ENCODE measurements at places on chromosomes 1 and 21. TPM values are rescaled to one million over a fixed set of nuclear protein-coding genes. Genes with fewer than 3 reads are reported as not detected.
A peak's percentile ranks its signal among the peaks of the same experiment; 100 is the strongest.

- no peak for DNase-seq
Measured at GRCh38 chr1:20726932-20727745, 5.4 kb downstream of the SH2D5 start.

DNA sequence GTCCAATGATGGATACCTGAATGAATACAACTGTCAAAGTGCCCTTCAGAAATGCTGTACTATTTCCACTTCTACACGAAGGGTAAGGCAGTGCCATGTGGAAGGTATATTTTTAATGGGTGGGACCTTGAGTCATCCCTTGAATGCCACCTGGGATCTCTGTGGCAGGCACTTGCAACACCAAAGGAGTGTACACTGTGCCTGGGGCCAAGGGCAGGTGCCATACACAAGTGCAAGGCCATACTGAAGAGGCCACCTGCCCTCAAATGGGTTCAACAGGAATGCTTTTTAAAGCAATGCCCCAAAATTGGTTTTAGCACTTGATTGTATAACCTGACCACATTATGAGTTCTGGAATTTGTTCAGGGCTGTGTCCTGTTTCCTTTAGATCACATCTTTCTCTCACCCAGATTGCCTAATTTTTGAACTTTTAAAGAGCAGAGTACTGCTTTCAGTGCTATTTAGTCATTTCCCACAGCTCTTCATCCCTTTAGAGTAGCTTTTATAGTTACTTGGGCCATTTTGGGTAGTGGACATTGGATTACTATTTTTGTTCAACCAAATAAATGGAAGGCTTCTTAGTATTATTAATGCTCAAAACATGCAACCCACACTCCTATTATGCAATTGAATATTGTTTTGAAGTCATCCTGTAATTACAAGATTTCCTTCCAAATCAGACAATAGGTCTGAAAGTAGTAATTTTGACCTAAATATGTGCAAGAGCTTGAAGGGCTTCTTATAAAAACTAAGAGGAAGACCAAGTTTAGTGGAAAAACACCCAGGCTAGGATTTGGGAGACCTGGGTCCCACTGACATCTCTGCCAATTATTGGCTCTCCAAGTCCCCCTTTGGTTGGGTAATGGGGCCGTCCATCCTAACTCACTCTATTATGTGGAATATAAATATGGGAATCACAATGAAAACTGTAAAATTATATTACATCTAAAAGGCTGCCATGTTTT is 57.2 kb downstream of the LEPR start:
- peak; percentile 25 for DNase-seq

DNA sequence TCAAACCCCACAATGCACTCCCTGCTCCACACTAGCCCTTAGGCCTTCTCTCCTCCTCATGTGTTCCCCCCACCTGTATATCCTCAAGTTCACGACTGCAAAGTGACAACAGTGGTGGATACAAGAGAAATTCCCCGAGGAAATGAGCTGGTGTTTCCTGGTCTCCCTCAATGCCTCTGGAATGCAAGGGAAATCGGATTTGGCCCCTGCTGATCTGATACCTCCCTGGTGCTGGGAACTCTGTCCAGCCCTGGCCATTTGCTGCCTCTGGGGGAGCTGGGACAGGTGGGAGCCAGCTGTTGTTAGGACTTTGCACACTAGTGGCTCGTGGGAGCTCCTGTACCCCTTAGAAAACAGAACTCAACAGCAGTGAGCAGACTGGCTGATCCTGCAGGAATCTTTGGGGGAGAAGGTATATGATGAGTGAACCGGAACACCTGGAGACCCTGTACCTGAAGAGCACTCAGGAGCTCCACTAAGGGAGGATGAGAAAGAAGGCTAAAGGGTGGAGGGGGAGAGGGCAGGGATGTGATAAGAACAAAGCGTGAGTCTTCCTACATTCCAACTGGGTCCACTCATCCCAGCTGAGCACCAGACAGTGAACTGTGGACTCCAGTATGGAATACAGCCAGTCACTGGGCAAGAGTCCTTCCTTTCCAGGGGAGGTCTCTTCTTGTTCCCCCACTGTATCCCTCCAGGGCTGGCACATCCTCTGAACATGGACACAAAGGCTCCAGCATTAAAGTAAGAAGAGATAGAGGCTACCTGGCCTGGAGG is 69.3 kb downstream of the PLXNA2 start:
- peak; percentile 76 for DNase-seq

GRCh38 chr1:33301273-33301984 is 19.5 kb downstream of the A3GALT2 start:
- DNase-seq, result peak; percentile 41

GRCh38 chr1:168069384-168069783 is 67.3 kb downstream of the GPR161 start:
- no peak for DNase-seq

DNA sequence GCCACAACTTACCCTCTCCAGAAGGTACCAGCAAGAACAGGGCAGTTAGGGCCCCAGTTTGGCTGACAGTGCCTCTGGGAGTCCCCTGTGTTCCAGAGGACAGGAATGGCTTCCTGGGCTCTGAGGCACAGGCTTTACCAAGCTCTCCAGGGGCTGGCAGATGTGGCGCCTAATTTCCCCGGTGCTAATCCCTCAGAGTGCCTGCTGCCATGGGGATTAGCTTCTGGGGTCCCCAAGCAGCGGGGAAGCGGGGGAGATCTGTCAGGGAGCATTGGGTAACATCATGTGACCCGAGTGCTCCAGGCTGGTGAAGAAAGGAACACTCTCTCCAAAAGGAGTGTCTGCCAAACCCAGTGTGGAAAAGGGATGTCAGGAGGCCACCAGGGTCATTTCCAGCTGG is at the start of gene LACTBL1:
TSS of gene LACTBL1 (minus strand) at position 107 of the 400 bp plus-strand sequence. CDS start 550 bp downstream, outside the sequence.
- no peak for DNase-seq

GRCh38 chr1:1758692-1759455 is 19.4 kb downstream of the NADK start:
- no peak for DNase-seq

The ATF3 gene
- total RNA-seq, result 4.9 TPM

The GBP1 gene
- total RNA-seq, result 42.5 TPM

DNA sequence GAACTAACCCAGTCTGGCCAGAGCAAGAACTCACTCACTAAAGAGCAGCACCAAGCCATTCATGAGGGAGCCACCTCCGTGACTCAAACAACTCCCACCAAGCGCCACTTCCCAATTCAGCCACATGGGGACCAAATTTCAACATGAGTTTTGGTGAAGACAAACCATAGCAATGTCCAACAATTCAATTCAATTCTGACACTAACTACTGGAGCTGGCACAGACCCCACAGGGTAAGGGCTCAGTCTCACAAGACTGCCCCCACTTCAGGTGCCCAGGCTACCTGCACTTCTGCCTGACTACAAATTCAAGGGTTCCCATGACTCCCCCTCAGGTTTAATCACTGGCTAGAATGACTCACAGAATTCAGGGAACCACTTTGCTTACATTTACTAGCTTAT is 48.8 kb upstream of the RAP1A start:
- DNase-seq, result peak; percentile 46

- no peak for DNase-seq
Measured at GRCh38 chr1:233406339-233406960, 78.9 kb downstream of the MAP3K21 start.

- DNase-seq, result no peak
Measured at GRCh38 chr1:189409774-189410173, 1067.9 kb downstream of the BRINP3 start.

The BTBD8 gene
- total RNA-seq, result 2.7 TPM

GRCh38 chr1:204853436-204853835 is 17.2 kb upstream of the NFASC start:
- DNase-seq, result no peak

DNA sequence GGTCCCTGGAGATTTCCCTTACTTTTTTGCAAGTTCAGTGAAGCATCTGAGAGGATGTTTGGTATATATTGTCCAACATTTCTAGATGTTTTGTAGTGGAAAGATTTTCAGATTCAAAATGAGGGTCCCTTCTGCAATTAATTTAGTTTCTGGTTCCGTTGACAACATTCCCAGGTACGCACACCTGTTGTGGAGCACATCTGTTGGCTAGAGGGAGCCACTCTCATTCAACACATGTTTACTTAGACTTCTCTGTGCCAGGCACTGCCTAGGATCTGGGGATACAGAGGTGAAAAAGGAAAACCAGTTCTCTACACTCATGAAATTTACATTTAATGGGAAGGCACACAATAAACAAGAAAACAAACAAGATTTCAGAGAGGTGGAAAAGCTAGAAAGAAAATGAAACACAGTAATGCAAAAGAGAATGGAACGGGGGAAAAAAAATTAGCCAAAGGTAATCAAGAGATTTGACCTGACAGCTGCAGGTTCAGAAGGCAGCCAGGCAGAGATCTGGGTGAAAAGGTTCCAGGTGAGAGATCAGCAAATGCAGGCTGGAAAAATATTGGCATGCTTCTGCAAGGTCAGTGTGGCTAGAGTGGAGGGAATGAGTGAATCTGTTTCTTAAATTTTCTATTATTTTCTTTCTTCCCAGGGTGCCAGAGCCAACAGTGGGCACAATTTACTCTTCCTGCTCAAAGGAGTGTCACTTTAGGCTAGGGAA is 48.4 kb upstream of the KAZN start:
- no peak for DNase-seq

- peak; percentile 66 for DNase-seq
Measured at GRCh38 chr1:173669491-173669941, at the start of gene ANKRD45. ANKRD45 (minus strand) TSS chr1:173669851; CDS start chr1:173659418, 10,433 bp downstream.

DNA sequence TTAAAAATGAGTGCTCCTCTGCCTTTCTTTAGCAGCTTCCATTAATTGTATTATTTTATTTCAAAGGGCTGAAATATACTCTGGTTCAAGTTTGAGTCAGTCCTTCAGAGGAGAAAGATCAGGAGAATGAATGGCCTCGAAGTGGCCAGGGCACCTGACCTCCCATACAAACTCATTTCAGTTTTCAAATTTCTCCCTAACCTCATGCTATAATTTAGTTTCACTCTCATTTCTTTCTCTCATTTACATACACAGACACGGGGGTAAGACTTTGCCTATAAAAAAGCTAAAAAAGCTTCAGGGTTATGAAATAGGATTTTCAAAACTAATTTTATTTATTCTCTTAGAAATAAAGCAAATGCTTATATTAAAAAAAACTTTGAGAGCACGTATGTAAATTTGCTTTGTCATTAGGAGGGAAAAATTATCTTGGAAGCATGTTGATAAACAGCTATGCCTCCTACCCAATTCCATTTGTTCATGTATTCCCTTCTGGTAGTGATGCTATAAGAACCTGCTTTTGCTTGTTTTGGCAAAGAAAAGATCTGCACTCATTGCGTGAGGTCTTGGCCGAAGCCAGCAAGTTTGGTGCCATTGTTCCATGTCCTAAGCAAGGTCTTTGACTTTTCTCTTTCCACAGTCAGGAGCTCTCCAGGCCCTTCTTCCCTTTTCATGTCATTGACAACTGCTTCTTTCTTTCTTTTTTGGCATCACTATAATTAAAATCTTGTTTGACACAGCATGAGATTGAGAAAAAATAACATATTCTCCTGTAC is 80.4 kb upstream of the LRRC53 start:
- DNase-seq, result no peak

GRCh38 chr1:10401281-10401680 is 2.4 kb downstream of the PGD start:
- DNase-seq, result peak; percentile 66

GRCh38 chr1:2528016-2528415 is 1.6 kb upstream of the PANK4 start:
- no peak for DNase-seq

- no peak for DNase-seq
Measured at GRCh38 chr1:33821291-33821690, 42.6 kb upstream of the HMGB4 start.

DNA sequence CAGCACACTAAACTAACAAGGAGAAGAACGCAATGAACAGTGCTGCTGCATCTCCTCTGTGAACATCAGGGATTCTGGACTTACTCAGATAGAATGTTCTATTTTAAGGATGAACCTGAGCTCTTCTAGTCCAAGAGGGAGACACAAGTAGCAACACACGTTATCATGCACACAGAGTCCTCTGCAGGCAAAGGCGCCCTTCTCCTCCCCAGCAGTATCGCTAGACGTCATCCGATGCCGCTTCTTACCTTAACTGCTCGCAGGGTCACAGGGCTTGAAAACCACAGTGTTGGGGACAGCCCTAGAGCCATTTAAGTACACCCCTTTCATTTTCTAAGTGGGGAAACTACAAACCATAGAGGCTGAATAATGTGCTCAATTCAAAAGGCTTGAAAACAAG is 74.5 kb downstream of the HIVEP3 start:
- no peak for DNase-seq

The GPR37L1 gene
- total RNA-seq, result not detected

GRCh38 chr1:180273066-180273465 is 43.0 kb downstream of the LHX4 start:
- DNase-seq, result no peak

The SPRR2B gene
- total RNA-seq, result not detected

The DPT gene
- 11.8 TPM for total RNA-seq

GRCh38 chr21:38811257-38811656 is 5.5 kb downstream of the ETS2 start:
- DNase-seq, result peak; percentile 97

DNA sequence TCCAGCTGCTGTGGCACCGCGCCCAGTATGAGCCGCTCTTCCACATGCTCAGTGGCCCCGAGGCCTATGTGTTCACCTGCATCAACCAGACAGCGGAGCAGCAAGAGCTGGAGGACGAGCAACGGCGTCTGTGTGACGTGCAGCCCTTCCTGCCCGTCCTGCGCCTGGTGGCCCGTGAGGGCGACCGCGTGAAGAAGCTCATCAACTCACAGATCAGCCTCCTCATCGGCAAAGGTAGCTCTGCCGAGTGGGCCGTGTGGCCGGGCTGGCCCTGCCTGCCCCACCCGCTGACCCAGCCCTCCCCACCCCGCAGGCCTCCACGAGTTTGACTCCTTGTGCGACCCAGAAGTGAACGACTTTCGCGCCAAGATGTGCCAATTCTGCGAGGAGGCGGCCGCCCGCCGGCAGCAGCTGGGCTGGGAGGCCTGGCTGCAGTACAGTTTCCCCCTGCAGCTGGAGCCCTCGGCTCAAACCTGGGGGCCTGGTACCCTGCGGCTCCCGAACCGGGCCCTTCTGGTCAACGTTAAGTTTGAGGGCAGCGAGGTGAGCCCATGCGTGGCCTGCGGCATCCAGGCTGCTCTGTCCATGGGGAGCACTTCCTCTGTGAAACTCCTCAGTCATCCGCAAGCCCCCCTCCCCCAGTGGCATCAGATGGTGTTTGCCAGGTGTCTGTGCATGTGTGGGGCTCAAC is 64.2 kb downstream of the PIK3CD start:
- DNase-seq, result no peak

- DNase-seq, result no peak
Measured at GRCh38 chr21:31087639-31088473, 49.6 kb upstream of the KRTAP19-8 start.

The RNPEP gene
- 80.5 TPM for total RNA-seq

The GUCA2A gene
- not detected for total RNA-seq

The RNU1-3 gene
- under 0.01 TPM for total RNA-seq

The RRP1 gene
- 25.2 TPM for total RNA-seq

The HRNR gene
- total RNA-seq, result not detected

DNA sequence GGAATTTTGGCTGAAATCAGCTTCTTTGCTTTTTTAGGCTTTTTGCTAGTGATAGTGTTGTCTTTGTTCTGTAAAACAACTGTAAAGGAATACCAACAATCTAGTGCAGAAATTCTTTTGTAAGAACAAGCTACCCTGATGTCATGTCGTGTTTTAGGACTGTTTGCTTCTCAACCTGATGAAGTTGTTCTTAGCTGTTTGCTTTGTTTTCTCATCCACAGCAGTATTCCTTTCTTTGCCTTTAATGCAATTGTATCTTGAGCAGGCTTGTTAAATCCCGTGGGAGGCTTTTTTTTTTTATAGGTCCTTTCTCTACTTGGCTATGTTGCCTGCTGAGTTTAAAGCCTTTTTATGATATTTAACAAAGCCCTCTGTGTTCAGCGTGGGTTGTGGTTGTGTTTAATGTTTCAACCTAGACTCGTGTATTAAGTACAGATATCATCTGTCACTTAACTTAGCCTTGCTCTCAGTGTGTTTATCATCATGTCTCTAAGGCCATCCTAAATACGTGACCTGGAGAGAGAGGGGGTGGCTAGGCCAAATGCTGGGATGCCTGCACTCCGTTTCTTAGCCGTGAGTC is 31.6 kb downstream of the ADARB1 start:
- no peak for DNase-seq

Measured in GM23248 (cell line).